Thoracic aorta (tissue), 2 donors: ENCODE measurements at places on chromosomes 5 and 9. TPM values are rescaled to one million over a fixed set of nuclear protein-coding genes. Genes with fewer than 3 reads are reported as not detected.

BAAT gene
- total RNA-seq: not detected

PFN3 gene
- total RNA-seq: not detected

GRCh38 chr5:139443831-139444453 is 4.6 kb upstream of the DNAJC18 start:
- H3K4me1 ChIP-seq: peaks cover 4% of the 10 kb centered on the region
- no peaks in the 10 kb centered on the region for H3K36me3 ChIP-seq
- DNase-seq: no peak
- no peaks in the 10 kb centered on the region for H3K27me3 ChIP-seq

GRCh38 chr9:93253633-93254032 is 69.7 kb downstream of the WNK2 start:
- H3K4me1 ChIP-seq: no peaks in the 10 kb centered on the region
- H3K27ac ChIP-seq: no peak overlapping the region
- DNase-seq: no peak
- no peak overlapping the region for H3K4me3 ChIP-seq
- H3K36me3 ChIP-seq: no peaks in the 10 kb centered on the region
- H3K27me3 ChIP-seq: no peaks in the 10 kb centered on the region

GRCh38 chr9:135288054-135288453 is 191.5 kb upstream of the PPP1R26 start:
- H3K36me3 ChIP-seq: no peaks in the 10 kb centered on the region
- H3K4me1 ChIP-seq: no peaks in the 10 kb centered on the region
- no peak overlapping the region for H3K27ac ChIP-seq

DNA sequence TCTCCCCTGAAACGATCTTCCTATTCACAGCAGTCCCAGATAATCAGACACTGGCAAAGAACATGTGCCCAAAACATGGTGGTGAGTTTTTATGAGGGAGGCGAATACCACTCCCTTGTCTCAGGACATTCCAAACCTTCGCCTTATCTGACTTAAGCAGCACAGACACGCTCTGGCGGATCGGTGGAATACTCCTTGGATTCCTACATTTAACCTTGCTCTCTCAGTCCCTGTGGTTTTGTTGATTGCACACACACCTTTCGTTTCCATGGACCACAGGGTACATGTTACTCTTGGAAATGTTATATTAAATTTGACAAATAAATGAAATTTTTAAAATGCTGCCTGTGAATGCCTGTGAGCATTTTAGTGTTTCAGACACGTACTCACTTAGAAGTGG is 87.8 kb upstream of the CPEB4 start:
- no peak for DNase-seq
- no peaks in the 10 kb centered on the region for H3K4me1 ChIP-seq
- H3K4me3 ChIP-seq: no peak overlapping the region
- no peaks in the 10 kb centered on the region for H3K27me3 ChIP-seq

DNA sequence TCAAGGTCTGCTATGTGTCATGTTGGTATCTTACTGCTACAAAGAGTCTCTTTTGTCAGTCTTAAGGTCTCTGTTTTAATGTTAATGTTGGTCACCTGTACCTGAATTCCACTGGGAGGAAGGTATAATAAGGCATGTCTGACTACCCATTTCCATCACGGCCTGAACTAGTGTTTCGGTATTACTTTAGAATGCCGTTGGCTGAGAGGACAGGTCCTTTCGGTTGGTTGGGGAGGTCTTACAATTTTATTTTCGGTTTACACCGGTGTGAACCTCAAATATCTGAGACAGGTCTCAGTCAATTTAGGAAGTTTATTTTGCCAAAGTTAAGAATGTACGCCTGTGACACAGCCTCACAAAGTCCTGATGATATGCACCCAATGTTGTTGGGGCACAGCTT is 154.9 kb upstream of the ABCA1 start:
- no peaks in the 10 kb centered on the region for H3K27me3 ChIP-seq
- no peaks in the 10 kb centered on the region for H3K4me1 ChIP-seq
- no peak overlapping the region for H3K4me3 ChIP-seq
- no peaks in the 10 kb centered on the region for H3K36me3 ChIP-seq
- no peak overlapping the region for H3K27ac ChIP-seq

GRCh38 chr5:73222173-73222572 is 49.2 kb downstream of the TMEM174 start:
- DNase-seq: no peak
- H3K36me3 ChIP-seq: no peaks in the 10 kb centered on the region
- no peaks in the 10 kb centered on the region for H3K27me3 ChIP-seq
